Activated CD4-positive, alpha-beta T cell treated with anti-CD3 and anti-CD28 coated beads, Interleukin-2, amount 50 U/mL, for 4 hours (primary cell): ENCODE measurements at places on chromosomes 16 and 17.

GRCh38 chr17:57186226-57187019 is 69.9 kb upstream of the MSI2 start:
- no peak for DNase-seq

DNA sequence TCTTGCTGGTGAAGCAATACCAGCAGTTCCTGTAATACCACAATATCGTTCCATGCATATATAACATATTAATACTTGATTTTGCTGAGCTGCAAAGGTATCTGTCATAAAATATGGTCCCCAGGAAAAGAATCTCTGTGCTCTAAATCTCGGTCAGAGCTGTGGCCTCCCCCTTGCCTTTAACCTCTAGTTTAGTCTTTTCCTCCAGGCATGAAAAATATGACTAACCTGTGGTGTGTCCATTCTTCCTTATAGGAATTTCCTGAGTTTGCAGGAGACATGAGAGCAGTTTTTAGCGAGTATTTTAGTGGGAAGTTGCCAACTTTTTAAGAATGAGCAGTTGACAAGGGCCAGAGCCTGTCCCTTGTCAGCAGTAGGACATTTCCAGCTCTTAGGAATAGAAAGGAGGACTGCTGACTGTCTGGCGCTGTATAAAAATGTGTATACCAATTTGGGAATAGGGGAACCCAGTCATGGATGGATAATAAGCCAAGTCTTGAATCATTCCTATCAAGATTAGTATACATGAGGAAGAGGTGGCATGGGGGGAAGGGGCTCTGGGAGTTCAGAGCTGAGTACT is 8.7 kb downstream of the ATXN1L start:
- DNase-seq = no peak

- DNase-seq = no peak
These were observed 414 bp downstream of the NARF start for GRCh38 chr17:82458885-82459424.

DNA sequence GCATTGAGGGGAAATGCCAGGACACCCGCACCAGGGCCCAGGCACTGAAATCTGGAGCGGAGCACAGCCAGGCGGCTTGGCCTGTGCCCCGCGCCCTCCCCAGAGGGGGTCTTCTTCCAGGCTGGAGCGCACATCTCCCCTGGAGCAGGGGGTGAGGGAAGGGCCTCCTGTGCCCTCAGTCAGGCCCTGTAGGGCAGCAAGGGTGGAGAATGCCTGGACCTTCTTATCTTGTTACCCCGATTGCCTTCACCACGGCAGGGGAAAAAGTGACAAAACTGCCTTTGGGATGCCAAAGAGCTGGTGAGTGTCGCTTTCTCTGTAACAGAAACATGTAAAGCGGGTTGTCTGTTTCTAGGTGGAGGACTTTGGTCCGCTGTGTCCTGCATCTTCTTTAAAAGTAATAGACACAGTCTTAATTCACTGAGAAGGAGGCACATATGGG is 48.3 kb upstream of the BAHCC1 start:
- DNase-seq = no peak

GRCh38 chr17:37068266-37068665 is 119.5 kb downstream of the AATF start:
- DNase-seq = no peak

DNA sequence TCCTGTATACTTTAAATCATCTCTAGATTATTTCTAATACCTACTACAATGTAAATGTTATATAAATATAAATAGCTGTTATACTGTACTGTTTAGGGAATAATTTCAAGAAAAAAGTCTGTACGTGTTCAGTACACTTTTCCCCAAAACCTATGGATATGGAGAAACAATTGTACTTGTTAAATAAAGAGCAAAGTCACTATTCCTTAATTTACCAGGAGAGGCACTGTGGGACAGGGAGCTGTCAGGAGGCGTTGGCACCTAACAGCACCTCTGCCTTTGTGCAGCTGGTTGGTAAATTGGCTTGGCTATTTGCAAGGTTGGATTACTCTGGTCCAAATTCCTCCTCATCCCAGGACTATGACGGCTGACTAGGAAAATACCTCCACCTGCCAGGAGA is 28.0 kb downstream of the CRHR1 start:
- DNase-seq = no peak

GRCh38 chr17:540631-541030 is 174.0 kb downstream of the VPS53 start:
- no peak for DNase-seq
